Mesenchymal stem cell (in vitro differentiated cells and primary cell): ENCODE measurements at places on chromosomes 7 and 10.

- DNase-seq: no peak
These were observed 54.2 kb downstream of the RBM33 start for GRCh38 chr7:155698633-155699032.

DNA sequence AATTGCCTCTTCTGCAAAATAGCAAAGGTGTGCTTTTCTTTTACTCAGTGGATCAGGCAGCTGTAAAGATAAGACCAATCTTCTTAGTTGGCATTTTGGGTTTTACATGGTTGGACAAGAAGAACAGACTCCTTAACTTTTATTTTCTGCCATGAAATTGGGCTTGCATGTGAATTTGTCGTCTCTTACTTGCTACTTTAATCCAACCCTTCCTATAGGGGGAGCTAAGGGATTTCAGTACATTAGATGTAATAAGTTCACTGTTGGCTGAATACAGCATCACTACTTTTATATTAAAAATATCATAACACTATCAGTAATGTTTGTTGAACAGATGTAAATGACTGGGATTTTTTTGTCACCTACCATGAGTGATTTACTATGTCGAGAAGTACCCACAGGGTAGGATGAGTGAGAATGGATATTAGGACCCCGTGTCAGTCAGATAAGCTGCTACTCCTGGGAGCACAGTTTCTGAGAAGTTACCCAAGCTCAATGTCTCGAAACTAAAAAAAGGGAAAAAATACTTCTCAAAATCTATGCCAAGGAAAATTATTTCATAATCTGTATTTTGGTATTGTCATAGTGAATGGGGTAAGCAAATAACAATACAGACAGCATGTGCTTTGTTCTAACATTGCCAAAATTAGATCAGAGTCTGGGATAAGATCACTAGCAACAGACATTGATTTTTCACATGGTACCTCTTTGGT, 127.4 kb upstream of the AGR3 start:
- no peak for DNase-seq

DNA sequence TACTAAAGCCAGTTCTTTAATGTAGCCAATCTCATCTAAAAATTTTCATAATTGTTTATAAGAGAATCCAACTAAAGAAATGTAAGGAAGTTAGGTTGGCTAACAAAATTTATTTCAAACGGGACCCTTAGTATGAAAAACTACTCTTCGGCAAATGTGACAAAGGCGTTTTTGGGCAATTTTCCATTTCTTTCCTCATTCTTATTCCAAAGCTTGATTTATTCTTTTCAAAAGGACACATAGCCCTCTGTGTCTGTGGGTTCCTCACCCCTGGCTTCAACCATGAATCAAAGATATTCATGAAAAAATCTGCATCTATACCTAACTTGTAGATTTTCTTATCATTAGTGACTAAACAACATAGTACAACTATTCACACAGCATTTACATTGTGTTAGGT, 195.9 kb downstream of the ZMYND11 start:
- DNase-seq: no peak

- no peak for DNase-seq
These were observed 25.1 kb upstream of the SVOPL start for GRCh38 chr7:138726288-138726687.
